Nucleus accumbens (tissue), 56 donors: ENCODE measurements at places on chromosomes 3 and 15.

DNA sequence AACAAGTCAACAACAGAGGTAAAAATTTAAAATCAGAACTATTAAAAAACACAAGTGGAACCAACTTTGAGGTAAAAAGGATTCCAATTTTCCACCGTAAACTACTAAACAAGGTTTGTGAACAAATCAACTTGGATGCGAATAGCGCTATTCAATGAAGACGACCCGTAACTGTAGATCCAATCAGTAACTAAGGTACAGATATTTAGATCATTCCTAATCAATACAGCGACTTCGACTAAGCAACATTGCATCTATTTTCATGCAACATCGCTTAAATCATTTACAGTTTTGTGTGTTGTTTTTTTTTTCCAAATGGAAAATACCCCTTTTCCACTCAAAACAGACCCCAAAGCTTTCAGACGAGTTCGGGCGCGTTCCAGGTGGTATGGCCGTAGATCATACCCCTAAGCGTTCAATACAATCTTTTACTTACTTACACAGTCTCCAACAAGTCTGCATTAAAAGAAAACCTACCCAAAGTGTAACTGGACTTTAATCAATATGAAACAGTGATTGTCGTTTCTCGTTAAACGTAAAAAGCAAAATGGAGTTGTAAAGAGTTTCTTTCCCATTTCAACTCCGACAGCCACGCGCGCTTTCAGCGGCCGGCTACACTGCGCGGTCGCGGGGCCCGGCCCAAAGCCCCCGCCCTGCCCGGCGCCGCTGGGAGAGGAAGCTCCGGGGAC, 786 bp downstream of the RHOA start:
- no peak for DNase-seq

GRCh38 chr15:61050844-61051568, 178.1 kb downstream of the RORA start:
- no peak for DNase-seq

DNA sequence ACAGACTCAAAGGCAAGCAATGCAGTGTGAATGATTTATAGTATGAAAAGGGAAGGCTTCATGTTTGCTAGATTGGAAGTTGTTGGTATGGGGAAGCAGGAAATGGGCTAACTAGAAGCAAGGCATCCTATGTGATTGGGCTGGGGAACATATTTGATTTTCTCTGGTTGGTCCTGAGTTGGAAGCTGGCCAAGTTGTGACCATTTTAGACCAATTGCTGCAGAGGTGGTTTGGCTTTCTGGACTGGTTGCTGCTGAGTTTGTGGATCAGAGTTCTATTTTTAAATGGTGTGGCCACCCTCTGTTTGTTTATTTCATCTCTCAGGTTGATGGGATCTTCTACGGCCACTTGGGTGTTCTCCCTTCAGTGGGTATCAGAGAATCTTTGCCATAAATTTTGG, 39.7 kb downstream of the NUDT16 start:
- DNase-seq, result no peak

DNA sequence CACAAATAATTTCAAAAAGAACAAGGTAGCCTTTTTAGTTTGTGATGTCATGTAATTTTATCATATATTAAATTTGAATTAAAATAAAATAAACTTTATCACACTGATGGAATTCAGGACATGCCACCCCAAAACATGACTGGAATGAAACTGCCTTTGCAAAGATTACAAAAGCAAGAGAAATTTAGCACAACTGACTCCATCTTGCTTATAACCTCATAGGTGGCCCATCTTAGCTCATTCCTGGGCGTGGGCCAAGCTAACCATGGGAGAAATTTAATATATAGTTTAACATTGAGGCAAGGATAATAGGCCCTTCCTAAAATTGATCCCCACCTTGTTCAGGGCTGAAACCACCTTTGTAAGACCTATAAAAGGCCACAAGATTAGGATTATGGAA, 235.6 kb downstream of the ZNF385D start:
- no peak for DNase-seq

- no peak for DNase-seq
These were observed 535.6 kb downstream of the NLGN1 start for GRCh38 chr3:173933113-173933512.

- DNase-seq, result no peak
These were observed 39.2 kb upstream of the AGBL1 start for GRCh38 chr15:86040356-86041033.

DNA sequence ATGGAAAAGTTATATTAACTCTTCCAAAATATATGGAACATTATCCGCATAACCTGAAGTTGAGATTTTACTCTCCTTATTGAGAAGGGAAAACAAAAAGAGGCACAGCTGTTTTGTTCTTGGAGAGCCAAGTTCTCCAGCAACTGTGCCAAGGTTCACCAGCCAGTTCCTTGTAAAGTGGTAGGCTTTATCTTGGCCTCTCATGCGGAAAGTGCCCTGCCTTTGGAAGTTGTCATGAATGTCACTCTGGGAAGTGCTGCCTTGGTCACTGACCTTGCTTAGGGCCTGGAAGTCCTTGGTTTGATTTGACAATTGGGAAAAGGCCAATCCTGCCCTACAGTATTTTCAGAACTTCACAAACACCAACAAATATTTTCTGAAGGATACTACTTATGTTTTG, 44.2 kb upstream of the THRB start:
- no peak for DNase-seq

DNA sequence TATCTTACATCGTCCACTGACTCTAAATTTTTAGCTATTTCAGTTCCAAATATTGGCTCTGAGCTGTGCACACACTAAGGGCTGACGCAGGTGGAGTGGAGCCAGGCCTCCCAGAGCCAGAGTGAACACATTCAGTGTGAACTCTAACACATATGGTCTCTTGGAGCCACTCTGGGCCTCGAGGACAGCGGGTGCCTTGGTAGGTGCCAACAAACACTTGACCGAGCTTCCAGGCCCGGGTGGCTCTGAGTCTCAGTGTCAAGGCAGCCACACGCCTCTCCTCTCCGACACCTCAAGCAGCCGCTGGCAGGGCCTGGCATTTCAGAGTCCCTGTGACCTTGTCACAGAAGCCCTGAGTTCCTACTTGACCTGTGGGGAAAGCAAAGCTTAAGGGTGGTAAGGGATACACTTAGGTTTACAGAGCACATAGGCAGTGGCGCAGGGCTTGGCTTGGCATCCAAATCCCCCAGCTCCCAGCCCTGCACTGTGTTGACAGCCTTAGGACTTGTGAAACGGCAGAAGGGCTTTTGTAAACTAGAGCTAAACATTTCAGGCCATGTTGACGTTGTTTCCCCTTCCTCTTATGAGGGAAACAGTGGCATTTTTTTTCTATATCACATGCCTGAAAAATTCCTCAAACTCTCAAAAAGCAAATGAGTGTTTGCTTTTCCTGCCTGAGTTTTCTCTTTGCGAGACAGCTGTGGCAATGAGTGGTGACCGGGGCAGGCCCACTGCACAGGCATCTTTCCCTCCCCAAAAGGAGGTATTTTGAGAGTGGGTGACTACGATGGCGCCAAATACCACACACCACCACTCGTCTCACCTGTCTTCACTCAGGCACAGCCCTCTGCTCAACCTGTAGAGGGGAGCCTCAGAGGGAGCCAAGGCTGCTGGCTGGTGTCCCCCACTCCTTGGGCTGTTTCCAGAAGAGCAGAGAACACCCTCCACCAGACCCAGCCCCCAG, 60.8 kb downstream of the DAPK2 start:
- DNase-seq, result no peak
